ENCODE measurements at places on chromosomes 7 and 10.

DNA sequence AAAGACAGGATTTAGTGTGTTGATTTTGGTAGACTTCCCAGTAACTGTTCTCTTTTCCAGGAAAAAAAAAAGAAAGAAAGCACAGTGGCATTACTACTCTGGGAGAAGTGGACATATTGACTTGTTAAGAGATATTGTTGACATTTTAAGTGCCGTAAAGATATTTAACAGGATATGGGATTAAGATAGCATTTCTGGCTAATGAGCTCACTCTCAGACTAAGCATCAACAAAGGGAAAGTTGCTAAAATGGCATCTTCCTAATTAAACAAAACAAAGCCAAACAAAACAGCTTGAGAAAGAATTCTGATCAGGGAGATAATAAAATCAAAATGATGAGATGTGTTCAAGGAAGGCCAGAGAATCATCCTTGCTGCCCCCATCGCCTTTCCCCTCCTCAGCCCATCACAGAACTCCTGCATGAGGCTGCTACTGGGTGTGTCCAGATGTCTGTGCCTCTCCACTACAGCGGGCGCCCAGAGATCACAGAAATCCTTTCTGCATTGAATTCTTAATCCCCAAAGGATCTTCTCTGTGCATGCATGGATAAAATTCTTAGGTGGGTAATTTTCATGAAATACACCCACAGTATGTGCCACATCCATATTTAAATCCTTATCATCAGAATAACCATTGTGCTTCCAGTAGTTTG is 270.5 kb downstream of the POU6F2 start:
- DNase-seq = no peak

GRCh38 chr10:62681211-62681940 is 123.1 kb upstream of the ADO start:
- DNase-seq = peak; percentile 58

DNA sequence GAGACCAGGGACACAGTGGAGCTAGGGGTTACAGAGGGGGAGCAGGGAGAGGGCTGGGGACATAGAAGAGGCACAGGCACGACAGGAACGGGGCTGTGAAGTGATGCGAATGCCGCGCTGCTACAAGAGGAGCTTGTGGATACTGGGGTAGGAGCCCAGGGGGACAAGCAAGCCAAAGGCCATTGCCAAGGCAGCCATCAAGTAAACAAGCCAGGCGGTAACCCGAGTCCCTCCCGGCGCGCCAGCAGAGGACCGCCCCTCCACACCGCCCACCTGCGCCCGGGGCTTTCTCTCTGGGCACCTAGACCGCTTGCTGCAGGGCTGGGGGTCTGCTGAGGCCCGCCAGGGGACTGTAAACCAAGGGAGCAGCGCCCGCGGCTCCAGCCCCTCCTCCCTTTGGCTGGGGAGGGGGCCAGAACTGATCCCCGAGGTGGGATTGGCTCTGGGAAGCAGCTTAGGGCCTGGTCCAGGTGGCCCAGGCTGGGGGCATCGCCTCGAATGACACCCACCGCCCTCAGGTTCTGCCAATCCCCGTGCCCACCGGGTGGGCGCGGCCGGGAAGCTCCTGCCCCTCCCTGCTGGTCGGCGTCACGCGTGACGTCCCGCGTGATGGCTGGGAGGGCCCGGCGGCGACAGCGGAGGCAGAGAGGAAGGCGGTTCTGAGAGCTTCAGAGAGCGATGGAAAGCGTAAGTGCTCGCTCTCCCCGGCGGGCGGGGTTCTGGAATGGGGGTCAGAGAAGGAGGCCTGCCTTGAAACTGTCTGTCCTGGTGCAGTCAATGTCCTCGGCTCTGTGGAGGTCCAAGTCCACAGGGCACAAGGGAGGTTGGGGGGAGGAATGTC is 982 bp downstream of the SFXN3 start:
- DNase-seq = peak; percentile 67

GRCh38 chr7:22151901-22152300 is 205.1 kb downstream of the RAPGEF5 start:
- no peak for DNase-seq

GRCh38 chr10:128429321-128429720 is 303.1 kb upstream of the MKI67 start:
- no peak for DNase-seq

- no peak for DNase-seq
Measured at GRCh38 chr7:24871770-24872169, 108.2 kb downstream of the OSBPL3 start.

- DNase-seq = no peak
Measured at GRCh38 chr10:8418631-8419030, 364.1 kb downstream of the GATA3 start.

- no peak for DNase-seq
Measured at GRCh38 chr10:113891476-113891875, 37.0 kb downstream of the NHLRC2 start.

- DNase-seq = no peak
Measured at GRCh38 chr10:67046507-67046906, 120.7 kb downstream of the LRRTM3 start.

- DNase-seq = no peak
Measured at GRCh38 chr7:133109816-133110215, 27.9 kb upstream of the CHCHD3 start.

GRCh38 chr10:52623761-52624160 is 148.8 kb downstream of the MBL2 start:
- DNase-seq = peak; percentile 39

- DNase-seq = peak; percentile 62
Measured at GRCh38 chr7:128030654-128031611, at the start of gene LRRC4. TSS of gene LRRC4 (minus strand) at chr7:128031437. CDS start at chr7:128030640, 797 bp downstream.
